Immature natural killer cell (primary cell): ENCODE measurements at places on chromosomes 7 and 10. TPM values are rescaled to one million over a fixed set of nuclear protein-coding genes. Genes with fewer than 3 reads are reported as not detected.
A peak's percentile ranks its signal among the peaks of the same experiment; 100 is the strongest.

The EEF1AKMT2 gene
- 24.0 TPM for polyA plus RNA-seq

- no peak for DNase-seq
Observed at GRCh38 chr10:33201056-33201780, 133.2 kb downstream of the NRP1 start.

The PPP1R3A gene
- not detected for polyA plus RNA-seq

- DNase-seq = no peak
Observed at GRCh38 chr7:15515252-15515651, 46.6 kb downstream of the AGMO start.

DNA sequence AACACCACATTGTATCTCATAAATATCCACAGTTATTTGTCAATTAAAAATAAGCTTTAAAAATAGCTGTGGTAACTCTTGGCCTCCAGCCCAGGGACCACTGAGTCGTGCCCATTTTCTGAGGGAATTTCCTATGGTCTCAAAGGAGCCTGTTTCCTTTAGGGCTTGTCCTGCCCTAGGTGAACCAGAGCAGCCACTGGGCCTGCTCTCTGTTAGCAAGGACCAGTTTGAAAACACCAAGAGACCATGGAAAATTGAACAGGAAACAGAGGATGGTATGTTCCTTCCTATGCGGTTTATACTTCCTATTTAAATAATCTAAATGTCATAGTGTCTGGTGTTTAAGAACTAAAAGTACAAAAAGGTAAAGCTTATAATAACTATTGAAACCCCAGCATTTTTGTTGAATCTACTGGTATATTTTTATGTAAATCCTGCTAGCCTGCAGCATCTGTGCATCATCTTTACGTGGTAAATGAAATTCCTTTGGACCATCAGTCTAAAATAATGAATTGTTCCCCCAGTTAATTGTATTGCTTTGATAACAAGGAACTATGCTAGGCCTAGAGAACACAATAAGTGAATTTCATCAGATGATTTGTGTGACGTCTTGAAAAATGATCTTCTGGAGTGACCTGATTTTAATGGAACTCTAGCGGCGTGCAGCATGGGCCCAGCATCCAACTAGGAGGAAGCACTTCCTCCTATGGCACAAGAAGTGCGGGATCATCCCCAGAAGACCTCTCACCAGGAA lies 333.7 kb downstream of the GFRA1 start:
- DNase-seq = no peak

The NAT16 gene
- not detected for polyA plus RNA-seq

The OR2A5 gene
- not detected for polyA plus RNA-seq

GRCh38 chr7:43621729-43622448 lies 39.0 kb downstream of the STK17A start:
- DNase-seq = no peak

The CTAGE8 gene
- not detected for polyA plus RNA-seq

GRCh38 chr10:57963546-57963945 lies 304.1 kb downstream of the IPMK start:
- no peak for DNase-seq

The GFRA1 gene
- not detected for polyA plus RNA-seq

DNA sequence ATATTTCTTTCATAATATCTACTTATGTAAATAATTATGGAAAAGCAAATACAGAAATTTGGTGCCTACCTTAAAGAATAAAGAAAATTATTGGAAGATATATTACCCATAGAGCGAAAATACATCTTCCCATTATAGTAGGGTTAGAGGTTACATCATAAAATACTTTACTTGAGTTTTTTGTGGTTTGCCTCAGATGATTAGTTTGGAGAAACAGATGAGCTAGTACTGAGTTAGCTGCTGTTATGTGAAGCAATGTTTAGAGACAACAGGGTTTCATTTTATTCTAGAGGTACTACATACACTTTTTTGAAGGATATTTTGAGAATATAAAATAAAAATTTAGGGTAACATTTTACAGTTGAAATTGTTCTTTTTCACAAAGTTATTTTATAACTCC lies 2.9 kb upstream of the MLLT10 start:
- DNase-seq = no peak

The FAM24B gene
- 5.5 TPM for polyA plus RNA-seq

GRCh38 chr10:118531105-118531852 lies 64.2 kb downstream of the PRLHR start:
- DNase-seq = no peak

GRCh38 chr10:100670828-100671479 lies 74.4 kb upstream of the PAX2 start:
- peak; percentile 49 for DNase-seq

- DNase-seq = no peak
Observed at GRCh38 chr7:27399791-27400567, 157.4 kb downstream of the EVX1 start.

The NPFFR1 gene
- not detected for polyA plus RNA-seq

The NKX1-2 gene
- polyA plus RNA-seq = not detected

DNA sequence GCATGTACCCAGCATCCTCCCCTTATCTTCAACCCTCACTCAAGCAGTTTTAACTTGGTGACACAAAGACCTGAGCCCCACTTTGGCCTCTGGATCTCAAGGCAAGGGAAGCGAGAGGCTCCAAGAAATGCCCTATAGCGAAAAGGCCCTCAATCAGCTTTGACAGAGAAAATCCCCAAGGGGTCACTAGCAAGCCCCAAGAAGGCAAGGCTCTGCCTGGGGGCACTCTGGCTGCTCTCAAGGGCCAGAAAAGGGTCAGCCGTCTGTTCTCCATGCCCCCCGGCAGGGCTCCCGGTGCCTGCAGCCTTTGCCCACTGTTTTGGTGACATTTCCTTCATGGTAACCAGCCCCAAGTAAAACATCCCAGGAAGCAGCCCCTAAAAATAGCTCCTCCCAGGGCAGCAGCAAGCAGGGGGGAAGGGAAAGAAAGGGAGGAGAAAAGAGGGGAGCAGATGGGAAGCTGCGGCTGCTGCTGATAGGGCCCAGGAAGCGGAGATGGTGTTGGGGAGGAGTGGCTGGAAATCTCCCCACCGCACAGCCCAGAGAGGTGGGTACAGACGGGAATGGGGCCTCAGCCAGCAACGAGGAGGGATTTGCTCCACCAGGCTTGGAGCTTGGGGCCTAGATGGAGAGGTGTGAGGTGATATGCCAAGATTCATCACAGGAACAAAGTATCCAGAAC lies 7.1 kb downstream of the CAMK2G start:
- DNase-seq = no peak

GRCh38 chr7:127382301-127383085 lies 10.0 kb downstream of the ZNF800 start:
- no peak for DNase-seq

GRCh38 chr10:125991392-125991791 lies 95.0 kb downstream of the FANK1 start:
- no peak for DNase-seq

- DNase-seq = no peak
Observed at GRCh38 chr7:152115021-152115718, 89.7 kb downstream of the GALNT11 start.

The TACR2 gene
- 0.26 TPM for polyA plus RNA-seq

The PDE6C gene
- not detected for polyA plus RNA-seq

The SEMA4G gene
- polyA plus RNA-seq = not detected

- DNase-seq = no peak
Observed at GRCh38 chr10:99326871-99327270, 2.3 kb upstream of the CNNM1 start.

- no peak for DNase-seq
Observed at GRCh38 chr10:93110472-93111146, 36.9 kb downstream of the CYP26A1 start.

The PTER gene
- 13.3 TPM for polyA plus RNA-seq

The TRPV6 gene
- not detected for polyA plus RNA-seq

DNA sequence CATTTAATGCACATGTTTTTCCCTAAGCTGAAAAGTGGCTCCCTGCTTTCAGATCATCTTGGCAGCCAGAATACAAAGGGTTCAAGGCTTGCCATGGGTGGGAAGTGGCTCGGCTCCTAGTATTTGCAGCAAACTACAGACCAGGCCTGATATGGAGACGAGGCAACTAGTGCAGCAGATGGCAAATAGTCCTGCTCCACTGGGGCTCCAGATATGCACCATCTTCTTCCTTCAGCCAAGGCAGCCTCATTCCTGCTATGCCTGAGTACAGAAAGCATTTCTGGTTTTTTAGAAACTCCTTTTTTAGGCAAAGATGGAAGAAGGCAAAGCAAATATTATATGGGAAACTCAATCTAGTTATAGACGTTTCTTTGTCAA lies 23.9 kb downstream of the LRRC4 start:
- no peak for DNase-seq

The ZNF25 gene
- 3.9 TPM for polyA plus RNA-seq

The PRRT4 gene
- polyA plus RNA-seq = not detected

- DNase-seq = no peak
Observed at GRCh38 chr7:121697731-121698316, 175.1 kb upstream of the PTPRZ1 start.

- DNase-seq = peak; percentile 63
Observed at GRCh38 chr10:74078037-74078436, 72.6 kb downstream of the AP3M1 start.

DNA sequence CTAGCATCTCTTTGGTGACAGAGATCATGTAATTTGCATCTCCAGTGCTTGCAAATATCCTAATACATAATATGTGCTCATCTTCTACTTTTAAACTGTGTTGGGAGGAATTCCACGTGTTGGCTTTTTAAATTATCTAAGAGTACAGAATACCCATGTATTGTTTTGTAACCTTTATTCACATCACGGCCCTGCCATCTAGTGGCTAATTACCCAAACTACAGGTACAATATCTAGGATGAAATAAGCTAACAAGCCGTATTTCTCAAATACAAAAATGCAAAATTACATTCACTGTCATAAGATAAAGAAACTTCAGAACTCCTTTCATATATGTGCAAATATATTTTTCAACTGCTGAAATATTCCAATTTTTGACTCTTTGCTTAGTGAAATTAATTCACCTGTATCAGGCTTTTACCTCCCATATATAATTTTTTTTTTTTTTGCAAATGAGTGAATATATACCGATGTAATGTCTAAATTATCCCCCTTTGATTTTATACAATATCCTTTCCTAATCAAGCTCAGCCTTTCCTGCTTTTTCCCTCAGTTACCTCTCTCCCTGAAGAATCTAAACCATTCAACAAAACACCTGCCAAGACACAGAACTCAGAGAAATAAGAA lies 30.3 kb upstream of the LSM8 start:
- DNase-seq = peak; percentile 7

- peak; percentile 45 for DNase-seq
Observed at GRCh38 chr10:13440185-13441061, 88.4 kb downstream of the BEND7 start.

The LRRC17 gene
- polyA plus RNA-seq = not detected

The CTNNA3 gene
- polyA plus RNA-seq = not detected

The AP3M1 gene
- polyA plus RNA-seq = 22.1 TPM

DNA sequence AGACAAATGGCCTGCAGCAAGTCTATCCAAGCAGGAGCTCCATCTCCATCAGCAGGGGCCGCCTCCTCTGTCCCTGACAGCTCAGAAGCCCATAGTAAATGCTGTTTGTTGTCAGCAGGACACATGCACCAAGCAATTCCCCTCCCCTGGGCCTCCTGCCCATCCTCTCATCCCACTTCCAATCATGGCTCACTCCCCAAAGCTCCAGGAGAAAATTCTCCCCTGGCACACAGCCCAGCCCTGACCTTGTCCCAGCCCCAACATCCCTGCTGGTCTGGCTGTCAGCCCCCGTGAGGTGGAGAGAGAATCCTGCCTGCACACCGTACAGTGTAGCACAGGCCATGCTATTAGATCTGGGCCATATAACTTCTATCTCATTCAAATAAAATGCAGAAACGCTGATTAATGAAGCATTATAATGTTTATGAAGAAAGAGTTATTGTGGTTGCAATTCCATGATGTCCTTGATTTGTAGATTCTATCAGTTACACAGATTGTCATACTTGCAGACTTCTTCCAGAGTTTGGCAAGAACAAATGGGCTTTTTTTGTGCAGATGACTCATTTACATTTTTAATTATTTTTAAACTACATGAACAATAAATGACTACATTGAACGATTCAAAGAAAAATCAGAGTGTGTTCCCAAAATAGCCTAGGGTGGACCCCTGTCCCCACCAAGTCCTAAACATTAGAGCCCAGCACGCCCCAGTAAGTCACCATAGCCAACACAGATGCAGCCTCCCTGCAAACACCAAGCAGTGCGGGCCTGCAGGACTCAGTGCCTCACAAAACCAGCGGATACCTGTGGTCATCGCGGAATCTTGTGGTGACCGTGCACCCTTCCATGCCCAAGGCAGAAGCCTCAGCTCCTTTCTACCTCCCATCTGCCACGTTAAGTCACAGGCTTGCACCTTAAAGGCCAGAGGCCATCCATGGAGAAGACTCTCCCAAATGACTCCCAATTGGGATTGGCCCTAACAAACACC lies 70.1 kb downstream of the COBL start:
- no peak for DNase-seq

GRCh38 chr10:3502673-3503072 lies 282.3 kb downstream of the KLF6 start:
- DNase-seq = no peak

GRCh38 chr10:47039562-47039913 lies 128.3 kb downstream of the PTPN20 start:
- no peak for DNase-seq

GRCh38 chr10:117761695-117762094 lies 219.1 kb downstream of the EMX2 start:
- no peak for DNase-seq

The CPVL gene
- 35.4 TPM for polyA plus RNA-seq

The OR2A25 gene
- not detected for polyA plus RNA-seq

The ZSWIM8 gene
- polyA plus RNA-seq = 7.3 TPM

- DNase-seq = no peak
Observed at GRCh38 chr7:101620991-101621390, 8.1 kb downstream of the MYL10 start.

DNA sequence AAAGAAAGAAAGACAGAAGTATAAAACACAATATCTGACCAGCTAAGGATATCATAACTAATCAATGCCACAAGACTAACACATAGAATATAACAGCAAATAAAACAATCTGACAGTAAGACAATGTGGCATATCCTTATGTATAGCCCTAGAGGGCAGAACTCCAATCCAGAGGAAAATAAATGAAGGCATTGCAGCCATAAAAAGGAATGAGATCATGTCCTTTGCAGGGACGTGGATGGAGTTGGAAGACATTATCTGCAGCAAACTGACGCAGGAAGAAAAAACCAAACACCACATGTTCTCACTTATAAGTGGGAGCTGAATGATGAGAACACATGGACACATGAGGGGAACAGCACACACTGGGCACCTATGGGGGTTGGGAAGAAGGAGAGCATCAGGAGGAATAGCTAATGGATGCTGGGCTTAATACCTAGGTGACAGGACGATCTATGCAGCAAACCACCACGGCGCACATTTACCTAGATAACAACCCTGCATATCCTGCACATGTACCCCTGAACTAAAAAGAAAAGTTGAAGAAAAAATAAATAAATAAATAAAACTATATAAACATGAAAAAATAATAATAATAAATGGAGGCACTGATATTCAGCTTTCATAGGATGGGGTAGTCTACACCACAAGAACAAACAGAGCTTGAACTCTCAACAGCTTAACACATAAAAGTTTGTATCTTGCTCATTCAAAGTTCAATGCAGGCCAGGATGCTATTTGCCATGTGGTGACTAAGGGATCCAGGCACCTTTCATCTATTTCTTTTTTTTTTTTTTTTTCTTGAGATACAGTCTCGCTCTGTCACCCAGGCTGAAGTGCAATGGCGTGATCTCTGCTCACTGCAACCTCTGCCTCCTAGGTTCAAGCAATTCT lies 66.1 kb upstream of the KAT6B start:
- DNase-seq = no peak

The FXYD4 gene
- polyA plus RNA-seq = not detected

The SH2D4B gene
- polyA plus RNA-seq = not detected

- peak; percentile 77 for DNase-seq
Observed at GRCh38 chr10:132397036-132397541, at the start of gene PWWP2B. PWWP2B (plus strand) TSS chr10:132397200; CDS start chr10:132397227, 27 bp downstream.
